GDM1 (cell line): ENCODE measurements at places on chromosomes 7 and 10.

DNA sequence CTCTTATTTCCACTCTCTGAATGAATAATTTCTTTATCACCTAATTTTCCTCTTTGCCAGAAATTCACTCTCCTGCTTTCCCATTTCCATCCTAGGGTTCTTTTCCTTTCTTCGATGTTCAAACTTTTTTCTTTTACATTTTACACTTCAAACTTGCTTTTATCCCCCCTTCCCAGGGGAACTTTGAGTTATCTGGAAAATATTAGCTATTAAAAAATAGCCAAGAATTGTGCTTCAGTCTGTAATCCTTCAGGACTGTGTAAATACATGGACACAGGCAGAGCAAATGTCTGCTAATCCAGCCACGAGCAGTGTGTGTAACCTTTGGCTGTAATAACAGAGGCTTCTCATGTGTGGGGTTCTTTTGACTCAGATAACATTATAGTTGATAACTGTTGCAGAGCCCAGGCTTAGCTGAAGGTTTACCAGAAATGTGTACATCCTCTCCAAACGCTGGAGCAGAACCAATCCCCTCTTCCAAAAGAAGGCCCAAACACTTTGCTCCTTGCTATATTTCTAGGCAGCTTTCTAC is 4.6 kb downstream of the ASB4 start:
- DNase-seq: no peak

GRCh38 chr10:73979809-73980433 is 18.0 kb upstream of the VCL start:
- DNase-seq: no peak

DNA sequence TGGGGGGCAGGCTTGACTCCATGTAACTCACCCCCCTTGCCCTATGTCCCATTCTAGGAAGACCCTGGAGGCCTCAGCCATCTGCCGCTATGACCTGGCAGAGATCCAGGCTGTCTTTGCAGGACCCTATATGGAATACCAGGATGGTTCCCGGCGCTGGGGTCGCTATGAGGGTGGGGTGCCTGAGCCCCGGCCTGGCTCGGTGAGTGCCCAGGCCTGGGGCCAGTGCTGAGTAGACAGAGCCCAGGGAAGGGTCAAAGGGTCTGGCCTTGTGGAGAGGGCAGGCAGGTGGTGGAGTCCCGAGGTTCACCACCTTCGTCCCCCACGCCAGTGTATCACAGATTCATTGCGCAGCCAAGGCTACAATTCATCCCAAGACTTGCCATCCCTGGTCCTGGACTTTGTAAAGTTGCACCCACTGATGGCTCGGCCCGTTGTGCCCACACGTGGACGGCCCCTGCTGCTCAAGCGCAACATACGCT is 7.5 kb downstream of the MRPL43 start:
- DNase-seq: no peak

GRCh38 chr10:119491966-119492757 is 50.4 kb downstream of the RGS10 start:
- DNase-seq: no peak

GRCh38 chr7:101736084-101736483 is 81.3 kb upstream of the CUX1 start:
- no peak for DNase-seq

- no peak for DNase-seq
These were observed 25.5 kb upstream of the VPS41 start for GRCh38 chr7:38934536-38934935.

- no peak for DNase-seq
These were observed 46.0 kb downstream of the AKR1B15 start for GRCh38 chr7:134594877-134595276.
